Left forelimb (tissue), 1 donor: ENCODE measurements at places on chromosomes 12 and 14.

DNA sequence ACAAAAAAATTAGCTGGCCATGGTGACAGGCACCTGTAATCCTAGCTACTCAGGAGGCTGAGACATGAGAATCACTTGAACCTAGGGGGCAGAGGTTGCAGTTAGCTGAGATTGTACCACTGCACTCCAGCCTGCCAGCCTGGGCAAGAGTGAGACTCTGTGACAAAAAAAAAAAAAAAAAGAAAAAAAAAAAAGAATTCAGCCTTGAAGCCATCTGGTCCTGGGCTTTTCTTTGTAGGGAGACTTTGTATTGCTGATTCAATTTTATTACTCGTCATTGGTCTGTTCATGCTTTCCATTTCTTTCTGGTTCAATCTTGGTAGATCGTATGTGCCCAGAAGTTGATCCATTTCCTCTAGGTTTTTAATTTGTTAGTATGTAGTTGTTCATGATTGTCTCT lies 243.1 kb downstream of the RAD51B start:
- DNase-seq = no peak

- DNase-seq = no peak
Measured at GRCh38 chr14:106562451-106562850, 1036.1 kb downstream of the TMEM121 start.

GRCh38 chr12:45464699-45465098 lies 248.8 kb downstream of the ANO6 start:
- no peak for DNase-seq

DNA sequence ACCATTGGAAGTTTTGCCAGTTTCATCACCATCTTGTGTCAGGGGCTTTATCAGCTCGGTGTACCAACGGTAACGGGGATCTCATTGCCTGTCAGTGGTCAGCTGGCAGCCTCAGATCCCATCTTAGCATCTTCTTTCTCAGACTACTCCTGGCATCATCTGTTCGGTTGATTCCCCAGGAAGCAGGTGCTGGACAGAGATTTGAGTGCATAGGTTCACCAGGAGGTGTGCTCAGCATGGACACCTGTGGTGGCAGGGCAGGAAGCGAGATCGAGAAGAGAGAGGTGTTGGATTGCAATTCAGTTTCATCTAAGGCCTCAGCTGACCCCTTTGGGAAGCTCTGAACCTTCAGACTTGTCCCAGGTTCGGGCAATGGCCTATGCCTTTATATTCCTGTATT lies 76.0 kb downstream of the C12orf75 start:
- no peak for DNase-seq

DNA sequence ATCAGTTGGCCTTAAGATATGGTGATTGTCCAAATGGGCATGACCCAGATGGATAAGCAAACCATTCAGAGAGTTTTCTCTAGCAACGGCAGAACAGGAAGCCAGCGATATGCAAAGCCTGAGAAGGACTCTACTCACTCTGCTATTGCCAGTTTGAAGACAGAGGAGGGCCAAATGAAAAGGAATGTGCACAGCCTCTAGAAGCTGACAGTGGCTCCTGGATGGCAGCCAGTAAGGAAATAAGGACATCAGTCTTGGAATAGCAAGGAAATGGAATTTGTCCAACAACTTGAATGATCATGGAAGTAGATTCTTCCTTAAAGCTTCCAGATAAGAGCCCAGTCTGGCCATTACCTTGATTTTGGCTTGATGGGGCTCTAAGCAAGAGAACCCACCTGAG lies 60.0 kb downstream of the TMTC2 start:
- DNase-seq = no peak

DNA sequence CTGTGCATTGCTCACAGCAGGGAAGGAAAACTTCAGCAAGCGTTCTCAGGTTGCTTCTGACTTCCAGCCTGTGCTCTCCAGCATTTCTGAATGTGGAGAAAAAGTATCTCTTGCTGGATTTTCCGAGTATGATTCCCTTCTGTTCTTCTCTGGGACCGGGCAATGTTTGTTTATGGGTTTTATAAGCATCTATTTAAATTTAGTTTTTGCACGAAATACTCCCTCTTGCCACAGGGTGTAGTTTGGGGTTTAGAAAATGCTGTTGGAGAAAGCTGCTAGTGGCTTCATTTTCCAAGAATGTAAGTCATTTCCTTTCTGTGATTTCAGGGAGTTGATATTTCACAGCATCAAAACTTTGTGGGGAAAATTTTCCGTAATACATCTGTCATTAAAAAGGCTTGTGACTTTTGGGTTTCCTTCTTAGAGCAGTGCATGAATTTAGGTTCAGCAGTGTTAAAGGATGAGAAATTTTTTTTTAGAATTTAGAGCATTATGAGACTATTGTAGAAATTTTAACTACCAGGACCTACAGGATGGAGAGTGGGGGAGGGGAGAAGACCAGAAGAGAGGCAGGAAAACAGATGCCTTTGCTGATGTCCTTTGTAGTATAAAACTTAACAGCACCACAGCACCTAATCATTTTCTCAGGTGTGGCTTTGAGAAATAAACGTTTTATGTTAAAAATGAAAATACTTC lies 1.5 kb downstream of the FRMD6 start:
- DNase-seq = no peak

GRCh38 chr14:96797582-96798349 lies 584 bp downstream of the VRK1 start:
- no peak for DNase-seq

DNA sequence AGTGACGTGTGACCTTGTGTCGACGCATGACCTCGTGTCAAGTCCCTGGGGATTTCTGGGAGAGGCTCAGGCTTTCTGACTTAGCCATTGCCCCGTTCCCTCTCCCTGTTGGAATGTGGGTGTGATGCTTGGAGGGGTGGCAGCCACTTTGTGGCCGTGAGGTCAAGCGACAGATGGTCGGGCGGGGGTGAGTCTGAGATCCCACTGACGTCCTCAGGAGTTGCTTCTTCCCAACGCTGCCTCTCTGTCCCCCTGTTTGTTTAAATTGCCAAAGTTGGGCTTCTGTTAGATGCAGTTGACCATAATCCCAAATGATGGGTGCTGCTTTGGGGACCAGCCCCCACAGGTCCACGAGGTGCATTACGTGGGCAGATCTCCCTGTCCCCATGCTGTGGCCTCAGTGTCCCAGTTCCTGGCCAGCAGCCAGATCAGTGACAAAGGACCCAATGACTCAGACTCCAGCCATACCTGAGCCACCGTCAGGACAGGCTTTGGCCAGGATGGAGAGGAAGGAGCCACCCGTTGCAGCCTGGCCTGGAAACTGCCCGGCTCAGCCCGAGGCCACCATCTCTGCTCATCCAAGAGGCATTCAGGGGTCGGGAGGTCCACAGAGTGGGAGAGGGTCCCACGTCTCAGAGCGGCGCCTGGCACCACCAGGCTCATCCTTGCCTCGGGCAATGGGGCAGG lies 34.4 kb upstream of the GALNT9 start:
- no peak for DNase-seq

GRCh38 chr12:89062996-89063395 lies 289.3 kb downstream of the DUSP6 start:
- no peak for DNase-seq

- DNase-seq = no peak
Measured at GRCh38 chr14:89957376-89957775, 1.6 kb downstream of the TDP1 start.
